Fibroblast of villous mesenchyme (primary cell): ENCODE measurements at places on chromosomes 4 and X. TPM values are rescaled to one million over a fixed set of nuclear protein-coding genes. Genes with fewer than 3 reads are reported as not detected.

DNA sequence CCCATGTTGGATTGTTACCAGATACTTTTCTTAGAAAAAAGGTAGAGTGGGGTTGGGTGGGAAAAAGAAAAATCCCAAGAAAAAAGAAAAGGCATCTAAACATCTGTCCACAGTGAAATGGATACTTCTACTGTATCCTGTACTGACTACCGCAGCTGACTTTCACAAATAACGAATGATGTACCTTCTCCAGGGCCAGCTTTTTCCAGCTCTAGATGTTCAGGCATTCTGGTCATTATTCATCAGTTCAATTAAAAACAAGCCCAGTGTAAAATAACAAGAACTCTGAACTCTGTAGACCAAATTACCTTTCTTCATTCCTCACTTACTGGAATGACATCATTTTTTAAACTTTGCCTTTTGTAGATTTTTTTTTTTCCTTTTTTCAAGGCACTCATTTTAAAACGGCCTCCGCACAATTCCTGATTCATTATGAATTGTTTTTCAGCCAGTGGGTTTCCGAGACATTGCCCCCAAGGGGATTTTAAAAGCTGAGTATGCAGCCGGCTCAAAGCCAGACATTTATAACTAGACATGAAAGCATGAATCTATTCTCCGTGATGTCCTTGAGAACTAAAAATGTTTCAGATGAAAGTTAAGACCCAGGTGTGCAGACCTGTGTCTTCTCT, 113.5 kb downstream of the PRKX start:
- no peak for DNase-seq

GRCh38 chr4:184163813-184164212, 53.9 kb downstream of the ENPP6 start:
- no peak for DNase-seq

Gene PNPLA4
- total RNA-seq: 9.3 and 9.9 TPM in 2 replicates

- peak; percentile 92 for DNase-seq
Observed at GRCh38 chr4:182929296-182929695, 12.1 kb upstream of the DCTD start.

GRCh38 chrX:118498755-118499154, 3.1 kb downstream of the DOCK11 start:
- DNase-seq: no peak

- DNase-seq: no peak
Observed at GRCh38 chrX:80663331-80663730, 146.3 kb downstream of the BRWD3 start.

- no peak for DNase-seq
Observed at GRCh38 chr4:55517526-55518229, 29.0 kb downstream of the CLOCK start.

- DNase-seq: no peak
Observed at GRCh38 chrX:1425381-1425780, 27.3 kb downstream of the ASMTL start.

Gene ZMAT1
- 0.43 and 0.64 TPM in 2 replicates for total RNA-seq

DNA sequence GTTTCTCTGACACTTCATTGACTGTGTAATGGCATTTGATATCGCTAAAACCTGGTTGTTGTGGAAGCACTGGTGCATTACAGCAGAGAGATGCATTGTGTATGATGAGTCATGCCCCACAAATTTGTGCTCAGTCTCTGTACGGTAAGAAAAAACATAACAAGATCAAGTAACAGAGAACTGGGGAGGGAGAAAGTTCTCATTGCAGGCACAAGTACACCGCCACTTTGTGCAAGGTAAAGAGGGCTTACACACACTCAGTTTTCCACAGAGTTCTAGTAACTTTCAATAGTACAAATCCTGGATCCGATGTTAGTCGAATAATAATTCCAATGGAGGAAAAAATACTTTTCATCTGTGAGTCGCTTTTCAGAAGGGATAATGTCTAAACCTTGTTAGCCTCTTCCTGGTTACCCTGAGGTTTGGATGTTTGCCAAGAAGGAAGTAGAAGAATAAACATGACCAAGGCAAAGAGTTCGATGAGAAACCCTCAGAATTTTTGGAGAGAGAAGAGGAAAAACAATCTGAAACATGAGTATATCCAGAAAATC, 512.5 kb upstream of the SLIT2 start:
- peak; percentile 90 for DNase-seq

GRCh38 chr4:52420330-52420729, 238.8 kb downstream of the USP46 start:
- DNase-seq: no peak
